ENCODE measurements at places on chromosomes 2 and 18.

GRCh38 chr2:62362561-62362960, 143.4 kb downstream of the TMEM17 start:
- no peak for DNase-seq

GRCh38 chr2:29394981-29395350, 279.8 kb downstream of the CLIP4 start:
- DNase-seq, result no peak

DNA sequence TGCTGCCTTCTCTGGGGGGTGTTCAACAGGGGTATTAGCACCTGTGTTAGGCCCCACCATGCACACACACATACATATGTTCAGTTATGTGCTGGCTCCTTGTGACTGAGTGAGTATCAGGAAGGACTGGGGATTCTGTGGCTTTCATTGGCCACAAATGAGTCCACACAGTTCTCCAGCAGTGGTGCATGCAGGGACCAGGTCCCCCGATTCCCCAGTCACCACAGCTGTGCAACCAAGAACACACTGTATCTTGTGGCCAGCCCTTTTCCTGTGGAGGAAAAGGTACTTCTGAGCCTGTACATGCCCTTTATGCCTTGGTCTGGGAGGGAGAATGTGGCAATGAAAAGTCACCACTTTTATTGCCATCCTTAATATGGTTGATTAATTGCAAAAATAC, 74.9 kb upstream of the KLF7 start:
- DNase-seq, result no peak

DNA sequence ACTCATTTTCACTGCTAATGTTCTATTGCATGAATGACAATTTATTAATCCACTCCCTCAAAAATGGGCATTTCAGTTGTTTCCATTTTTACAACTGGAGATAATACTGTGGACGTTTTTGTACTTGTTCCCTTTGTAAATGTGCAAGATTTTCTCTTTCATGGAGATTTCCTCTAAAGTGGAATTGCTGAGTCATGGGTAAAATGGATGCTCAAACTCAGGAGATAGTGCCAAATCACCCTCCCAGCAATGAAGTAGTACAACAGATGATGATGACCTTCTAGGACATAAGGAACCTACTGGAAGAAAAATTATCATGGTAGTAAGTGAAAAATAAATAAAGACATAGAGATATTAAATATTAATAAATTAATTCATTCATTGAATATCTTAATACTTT, 460.8 kb upstream of the CHST9 start:
- no peak for DNase-seq

DNA sequence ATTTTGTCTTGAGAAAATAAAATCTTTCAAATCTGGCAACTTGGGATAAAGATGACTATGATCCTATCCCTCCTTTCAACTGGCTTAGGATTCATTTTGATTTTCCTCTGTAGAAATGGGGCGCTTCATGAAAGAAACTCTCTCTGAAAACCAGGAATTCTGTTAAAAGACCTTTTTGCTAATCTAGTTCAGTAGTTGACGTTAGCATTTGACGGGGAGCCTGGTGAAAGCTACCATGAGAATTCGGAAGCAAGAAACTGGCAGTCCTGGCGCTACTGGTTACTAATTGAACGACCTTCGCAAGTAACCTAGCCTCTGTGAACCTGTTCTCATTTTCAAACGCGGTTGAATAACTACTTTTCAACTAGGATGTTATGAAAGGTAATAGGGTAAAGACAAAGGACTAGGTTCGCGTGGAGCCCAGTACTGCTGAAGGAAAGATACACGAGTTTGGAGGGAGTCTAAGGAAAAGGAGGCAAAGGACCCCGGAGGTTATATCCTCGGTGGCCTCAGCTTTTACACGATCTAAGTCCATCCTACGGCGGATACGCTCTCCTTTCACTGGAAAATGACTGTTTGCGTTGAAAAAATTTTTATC, 604 bp upstream of the STK11IP start:
- no peak for DNase-seq

GRCh38 chr2:165888171-165888570, 65.4 kb downstream of the TTC21B start:
- DNase-seq, result no peak

DNA sequence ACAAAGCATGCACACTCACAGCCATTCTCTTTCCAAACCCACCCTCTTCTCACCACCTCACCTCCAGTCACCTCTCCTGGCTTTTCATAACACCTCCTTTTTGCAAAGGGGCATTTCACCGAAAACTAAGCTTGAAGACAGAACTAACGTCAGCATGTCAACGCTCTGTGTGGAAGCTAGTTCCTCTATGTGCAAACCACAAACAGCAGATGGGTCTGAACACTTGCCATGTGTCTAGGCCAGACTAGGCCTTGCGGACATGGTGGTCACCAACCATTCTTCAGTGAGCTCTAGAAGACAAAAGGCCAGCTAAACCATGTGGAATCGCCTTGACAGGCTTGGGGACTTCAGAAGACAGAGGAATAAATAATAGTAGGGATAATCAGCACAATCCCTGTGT, 148.5 kb downstream of the TXNL1 start:
- DNase-seq, result no peak

DNA sequence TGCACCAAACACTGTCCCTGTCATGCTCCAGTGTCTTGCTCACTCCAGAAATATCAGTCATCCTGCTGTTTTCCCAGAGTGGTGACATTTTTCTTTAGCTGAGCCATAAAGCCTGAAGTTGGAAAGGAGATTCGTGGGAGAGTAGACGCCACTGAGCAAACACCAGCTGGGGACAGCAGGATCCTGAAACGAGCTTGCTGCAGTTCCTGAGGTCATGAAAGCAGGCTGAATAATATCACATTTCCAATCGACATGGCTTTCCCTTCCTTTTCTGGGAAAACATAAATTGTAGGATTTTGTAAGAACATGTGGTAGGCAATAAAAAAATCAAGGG, 276.4 kb downstream of the CDCA7 start:
- DNase-seq, result no peak

DNA sequence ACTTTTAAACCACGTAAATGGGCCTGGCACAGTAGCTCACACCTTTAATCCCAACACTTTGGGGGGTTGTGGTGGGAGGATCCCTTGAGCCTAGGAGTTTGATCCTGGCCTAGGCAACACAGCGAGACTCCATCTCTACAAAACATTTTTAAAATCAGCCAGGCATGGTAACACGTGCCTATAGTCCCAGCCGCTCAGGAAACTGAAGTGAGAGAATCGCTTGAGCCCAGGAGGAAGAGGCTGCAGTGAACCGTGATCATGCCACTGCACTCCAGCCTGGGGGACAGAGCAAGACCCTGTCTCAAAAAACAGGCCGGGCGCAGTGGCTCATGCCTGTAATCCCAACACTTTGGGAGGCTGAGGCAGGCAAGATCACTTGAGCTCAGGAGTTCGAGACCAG, 12.2 kb downstream of the ROCK1 start:
- no peak for DNase-seq
